ENCODE measurements at places on chromosomes 5 and 9.
A peak's percentile ranks its signal among the peaks of the same experiment; 100 is the strongest.

DNA sequence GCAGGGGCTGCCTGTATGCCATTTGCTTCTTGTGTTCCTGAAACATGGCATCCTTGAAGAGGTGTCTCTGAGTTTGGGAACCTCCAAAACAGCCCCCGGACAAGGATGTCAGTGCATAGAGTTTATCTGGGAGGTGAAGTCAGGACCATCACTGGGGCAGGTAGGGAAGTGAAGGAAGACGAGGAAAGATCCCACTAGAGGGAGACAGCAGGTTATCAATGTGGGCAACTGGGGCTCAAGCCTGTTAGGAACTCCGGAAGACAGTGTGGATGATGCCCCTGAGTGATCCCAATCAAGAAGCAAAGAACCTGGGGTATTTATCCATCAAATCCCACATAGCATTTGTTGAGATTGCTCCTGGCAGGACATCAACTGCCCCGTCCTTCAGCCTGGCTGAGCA lies 233.1 kb downstream of the AGTPBP1 start:
- DNase-seq = no peak

DNA sequence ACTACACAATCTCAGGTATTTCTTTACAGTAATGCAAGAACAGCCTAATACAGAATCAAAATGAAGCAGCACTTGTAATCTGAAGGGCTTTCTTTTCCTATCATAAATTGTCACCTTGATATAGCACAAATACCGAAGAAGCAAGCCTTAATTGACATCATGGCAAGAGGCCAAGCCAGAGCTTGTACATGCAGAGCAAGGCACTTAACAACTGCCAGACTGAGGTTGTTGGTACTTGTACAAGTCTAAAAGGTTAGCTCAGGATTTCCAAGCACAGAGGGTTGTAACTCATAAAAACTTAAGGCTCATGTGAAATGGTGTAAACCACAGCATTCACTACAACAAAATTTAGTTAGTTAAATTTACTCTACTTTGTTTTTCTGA lies 158.8 kb upstream of the SPEF2 start:
- no peak for DNase-seq

DNA sequence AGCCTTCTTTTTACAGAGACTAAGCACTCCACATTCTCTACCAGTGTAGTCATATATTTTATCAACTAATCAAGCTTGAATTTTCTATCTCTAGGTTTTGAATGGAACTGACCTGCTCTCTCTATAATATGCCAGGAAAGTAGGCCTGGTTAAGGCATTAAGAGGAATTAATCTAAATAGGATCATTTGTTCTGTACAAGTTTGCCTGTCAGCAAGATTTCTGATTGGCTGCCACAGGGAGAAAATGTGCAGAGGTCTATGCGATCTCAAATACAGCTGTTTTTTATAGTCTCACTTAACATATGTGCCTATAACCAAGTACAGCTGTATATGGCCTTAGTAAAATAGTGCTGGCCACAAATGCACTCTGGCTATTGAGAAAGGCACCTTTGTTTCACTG lies 418.8 kb downstream of the KDM4C start:
- DNase-seq = no peak

GRCh38 chr5:97979740-97980139 lies 793.7 kb upstream of the RGMB start:
- DNase-seq = no peak

DNA sequence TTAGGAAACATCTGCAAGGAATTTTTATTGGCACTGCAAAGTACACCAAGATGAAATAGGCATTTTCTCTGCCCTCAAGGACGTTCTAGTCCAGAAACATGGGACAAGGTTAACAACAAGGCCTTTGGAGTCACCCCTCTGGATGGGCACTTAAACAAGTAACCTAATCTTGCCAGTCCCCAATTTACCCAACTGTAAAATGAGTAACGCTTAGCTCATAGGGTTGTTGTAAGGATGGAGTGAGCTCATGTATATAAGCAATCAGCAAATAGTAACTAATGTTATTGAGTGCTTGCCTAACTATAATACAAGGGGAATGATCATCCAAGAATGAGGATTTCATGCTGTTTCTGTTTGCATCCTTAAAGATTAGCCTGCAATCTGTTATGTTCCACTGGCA lies 189.3 kb downstream of the PAPPA start:
- no peak for DNase-seq

- DNase-seq = no peak
These were observed 404.8 kb downstream of the TLR4 start for GRCh38 chr9:118108971-118109370.

- no peak for DNase-seq
These were observed 48.6 kb downstream of the CCL28 start for GRCh38 chr5:43363445-43364152.

DNA sequence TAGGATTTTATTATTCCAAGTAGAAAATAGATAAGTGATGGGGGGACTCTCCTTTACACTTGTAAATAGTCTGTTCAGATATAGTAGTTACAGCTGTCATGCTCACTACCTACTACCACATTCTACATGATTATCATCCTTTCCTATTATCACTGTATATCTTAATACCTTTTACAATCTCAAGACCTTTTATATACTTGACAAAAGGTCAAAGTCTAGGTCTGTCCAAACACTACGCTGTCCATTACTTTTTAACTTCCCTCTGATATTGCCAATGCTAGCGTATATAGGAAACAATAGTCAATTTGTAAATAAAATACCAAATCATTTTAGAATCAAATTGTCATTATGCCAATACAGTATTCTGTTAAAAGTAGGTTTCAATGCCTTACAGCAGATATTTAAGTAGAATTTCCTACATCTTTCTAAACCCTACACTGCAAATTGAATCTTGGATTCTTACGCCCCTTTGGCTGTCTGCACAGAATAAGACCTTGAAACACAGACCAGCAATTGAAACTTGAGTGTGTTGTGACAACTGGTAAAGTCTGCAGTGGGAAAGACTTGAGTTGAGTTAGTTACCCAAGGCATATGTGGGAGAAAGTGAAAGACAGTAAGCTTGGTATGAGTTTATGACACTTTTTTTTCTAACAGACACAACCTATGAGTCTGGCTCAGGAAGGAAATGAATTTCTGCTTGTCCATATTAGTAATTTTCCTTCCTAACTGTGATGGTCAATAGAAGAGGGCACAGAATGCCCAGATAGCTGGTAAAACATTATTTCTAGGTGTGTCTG lies 827.6 kb upstream of the ACO1 start:
- no peak for DNase-seq

- DNase-seq = no peak
These were observed 70.0 kb upstream of the GFPT2 start for GRCh38 chr5:180423133-180423532.

GRCh38 chr9:2181792-2182191 lies 166.6 kb downstream of the SMARCA2 start:
- no peak for DNase-seq

GRCh38 chr5:172164769-172165212 lies 23.2 kb downstream of the STK10 start:
- no peak for DNase-seq

GRCh38 chr5:141260458-141261237 lies 15.5 kb downstream of the PCDHB15 start:
- no peak for DNase-seq

GRCh38 chr9:112501287-112501686 lies 14.7 kb downstream of the KIAA1958 start:
- DNase-seq = no peak

DNA sequence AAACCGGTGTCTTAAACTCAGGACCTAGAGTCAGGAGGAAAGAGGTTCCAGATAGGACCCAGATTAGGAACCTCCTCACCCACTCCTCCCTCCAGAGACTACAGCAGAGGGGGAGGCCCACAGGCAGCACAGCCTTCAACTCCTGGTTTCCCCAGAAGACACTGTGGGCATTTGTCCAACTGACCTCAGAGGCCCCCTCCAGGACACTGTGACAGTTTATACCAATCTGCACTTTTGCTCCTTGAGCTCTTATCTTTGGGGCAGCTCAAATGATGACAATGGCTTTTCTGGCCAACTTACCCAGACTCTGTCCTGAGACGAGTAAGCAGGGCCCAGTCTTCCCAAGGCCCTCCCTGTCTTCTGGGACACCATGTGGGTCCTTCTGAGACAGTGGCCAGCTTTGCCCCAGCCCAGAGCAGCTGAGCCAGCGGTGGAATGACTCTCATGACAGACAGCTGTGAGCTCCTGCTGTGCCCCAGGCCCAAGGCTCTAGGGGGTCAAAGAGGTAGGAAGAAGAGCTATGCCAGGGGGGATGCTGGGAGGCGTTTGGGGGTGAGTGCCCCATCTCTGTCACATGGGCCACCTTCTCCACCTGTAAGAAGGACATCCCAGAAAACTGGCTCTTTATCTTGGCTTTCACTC lies 14.3 kb downstream of the OR2V2 start:
- DNase-seq = no peak

- no peak for DNase-seq
These were observed 302.6 kb downstream of the OSTF1 start for GRCh38 chr9:75390951-75391350.

GRCh38 chr9:75909776-75910175 lies 19.3 kb downstream of the PCSK5 start:
- DNase-seq = no peak

GRCh38 chr5:179852993-179853547 lies 5.5 kb downstream of the MRNIP start:
- no peak for DNase-seq

- no peak for DNase-seq
These were observed 4.3 kb upstream of the LNPEP start for GRCh38 chr5:96931605-96932004.

GRCh38 chr5:5158472-5158895 lies 18.4 kb downstream of the ADAMTS16 start:
- no peak for DNase-seq

GRCh38 chr9:93531374-93531773 lies 45.0 kb upstream of the PHF2 start:
- no peak for DNase-seq

DNA sequence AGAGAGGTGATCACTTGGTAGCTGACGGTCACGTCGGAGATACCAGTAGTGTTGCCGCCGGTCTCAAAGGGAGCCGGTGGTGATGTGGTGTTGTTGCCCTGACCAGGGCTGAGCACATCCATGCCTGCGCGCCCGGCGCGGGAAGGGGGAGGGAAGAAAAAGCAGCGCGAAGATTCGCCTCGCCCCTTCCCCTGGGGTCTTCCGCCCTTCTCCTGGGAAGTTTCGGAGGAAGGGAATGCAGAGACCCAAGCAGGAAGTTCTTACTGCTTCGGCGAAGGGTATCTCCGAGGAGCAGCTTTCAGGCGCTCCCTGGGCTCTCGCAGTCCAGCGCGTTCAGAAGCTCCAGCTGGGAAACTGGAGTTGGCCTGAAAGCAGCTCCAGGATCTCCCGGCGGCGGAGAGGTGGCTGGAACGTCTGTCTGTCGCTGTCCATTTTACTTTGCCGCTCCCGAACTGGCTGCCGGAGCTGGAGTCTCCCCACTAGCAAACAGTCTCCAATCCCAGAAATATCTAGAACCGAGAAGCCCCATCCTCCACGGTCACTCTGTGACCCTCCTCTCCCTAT lies 565 bp downstream of the HTR1A start:
- no peak for DNase-seq

- no peak for DNase-seq
These were observed 18.1 kb downstream of the PRRC2B start for GRCh38 chr9:131411719-131412681.

DNA sequence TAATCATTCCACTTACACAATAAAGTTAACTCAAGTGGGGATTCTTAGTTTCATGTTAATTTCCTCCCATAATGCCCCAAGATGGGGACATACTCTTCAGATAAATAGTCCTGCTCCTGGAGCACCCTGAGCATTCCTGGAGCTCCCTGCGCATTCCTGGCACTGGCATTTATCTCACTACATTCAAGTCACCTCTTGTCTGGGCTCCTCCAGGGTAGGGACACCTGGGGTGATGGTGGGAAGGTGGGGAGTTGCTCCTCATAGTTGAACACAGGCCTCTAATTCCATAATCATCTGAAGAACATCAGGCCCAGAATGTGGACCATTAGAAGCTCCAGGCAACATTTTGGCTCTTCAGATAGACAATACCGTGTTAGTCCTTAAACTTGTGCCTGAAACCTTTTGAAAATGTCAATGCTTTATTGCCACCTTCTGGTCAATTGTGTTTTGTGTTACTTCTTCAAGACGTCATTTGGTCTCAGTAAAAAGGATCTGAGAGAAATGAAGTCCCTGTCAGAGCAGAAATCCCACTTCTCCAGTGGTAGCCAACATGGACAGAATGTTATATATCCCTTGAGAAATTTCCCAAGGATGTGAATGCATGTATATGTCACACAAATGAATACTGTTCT lies 14.2 kb upstream of the AGGF1 start:
- no peak for DNase-seq

- DNase-seq = no peak
These were observed 76.6 kb downstream of the YIPF5 start for GRCh38 chr5:144093868-144094267.

- peak; percentile 43 for DNase-seq
These were observed 61.9 kb upstream of the ITGA1 start for GRCh38 chr5:52725808-52726207.

GRCh38 chr5:119250946-119251901 lies 104.6 kb upstream of the TNFAIP8 start:
- no peak for DNase-seq

- no peak for DNase-seq
These were observed 584.3 kb upstream of the TUSC1 start for GRCh38 chr9:26262421-26263107.

GRCh38 chr5:132828846-132829494 lies 1.5 kb downstream of the SHROOM1 start:
- no peak for DNase-seq

GRCh38 chr9:115972843-115973595 lies 180.6 kb upstream of the PAPPA start:
- no peak for DNase-seq

GRCh38 chr5:79821-80220 lies 12.1 kb upstream of the PLEKHG4B start:
- DNase-seq = no peak

DNA sequence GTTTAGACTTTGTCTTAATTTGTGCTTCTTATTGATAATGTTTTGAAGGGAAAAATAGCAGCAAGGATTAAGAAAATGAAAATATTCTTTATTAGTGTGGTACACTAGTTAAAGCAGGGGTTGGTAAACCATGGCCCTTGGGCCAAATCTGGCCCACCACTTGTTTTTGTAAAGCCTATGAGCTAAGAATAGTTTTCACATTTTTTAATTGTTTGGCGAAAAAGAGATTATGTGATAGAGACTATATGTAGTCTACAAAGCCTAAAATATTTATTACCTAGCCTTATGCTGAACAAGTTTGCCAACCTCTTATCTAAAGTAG lies 57.2 kb downstream of the KCNN2 start:
- DNase-seq = no peak

DNA sequence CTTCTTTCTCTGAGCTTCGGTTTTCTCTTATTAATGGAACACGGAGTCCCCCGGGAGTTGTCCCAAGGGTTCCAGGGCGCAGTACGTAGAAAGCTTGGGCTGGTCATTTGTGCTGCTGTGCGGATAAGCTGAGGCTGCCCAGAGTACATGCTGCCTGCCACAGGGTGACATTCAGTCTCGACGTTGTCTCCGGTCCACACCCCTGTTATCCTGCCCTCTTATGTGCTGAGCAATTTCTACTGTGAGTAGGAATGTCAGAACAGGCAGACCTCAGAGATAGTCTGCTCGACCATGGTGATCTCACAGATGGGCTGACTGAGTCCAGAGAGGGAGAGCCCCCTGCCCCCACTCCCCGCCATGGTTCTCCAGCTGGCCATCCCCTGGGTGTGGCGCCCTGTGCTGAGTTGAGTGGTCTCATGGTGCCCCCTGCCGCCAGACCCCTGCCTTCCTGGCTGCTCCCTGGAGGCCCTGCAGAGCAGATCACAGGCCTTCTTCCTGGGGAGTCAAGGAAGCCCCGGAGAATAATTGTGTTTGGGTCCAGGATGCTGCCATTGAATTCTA lies 124.0 kb downstream of the RGS3 start:
- DNase-seq = no peak

GRCh38 chr5:90550963-90551362 lies 7.6 kb upstream of the ADGRV1 start:
- DNase-seq = no peak

Measured in NCI-H1417 treated with DMSO at 0.1 percent for 48 hours (cell line).